Putamen (tissue), 1 donor: ENCODE measurements at places on chromosomes 12 and 14.
A peak's percentile ranks its signal among the peaks of the same experiment; 100 is the strongest.

- no peak for DNase-seq
Observed at GRCh38 chr12:50024805-50025186, 498 bp downstream of the RACGAP1 start.

GRCh38 chr12:128644664-128645296 lies 179.0 kb downstream of the SLC15A4 start:
- no peak for DNase-seq

DNA sequence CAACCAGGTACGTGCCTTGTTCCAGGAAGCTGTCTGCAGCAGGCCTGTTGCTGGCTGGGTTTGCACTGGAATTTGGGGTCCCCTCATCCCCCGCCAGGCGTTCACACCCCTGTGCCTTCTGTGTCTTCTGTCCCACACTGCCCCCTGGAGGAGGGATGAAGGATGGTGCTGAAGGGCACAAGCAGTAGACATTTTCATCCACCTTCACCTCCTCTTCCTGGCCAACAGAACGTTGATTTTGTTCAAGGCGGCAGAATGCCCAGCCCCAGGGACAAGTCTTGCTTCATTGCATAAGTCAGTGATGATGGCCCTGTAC lies 122.1 kb downstream of the CALM1 start:
- DNase-seq = no peak

DNA sequence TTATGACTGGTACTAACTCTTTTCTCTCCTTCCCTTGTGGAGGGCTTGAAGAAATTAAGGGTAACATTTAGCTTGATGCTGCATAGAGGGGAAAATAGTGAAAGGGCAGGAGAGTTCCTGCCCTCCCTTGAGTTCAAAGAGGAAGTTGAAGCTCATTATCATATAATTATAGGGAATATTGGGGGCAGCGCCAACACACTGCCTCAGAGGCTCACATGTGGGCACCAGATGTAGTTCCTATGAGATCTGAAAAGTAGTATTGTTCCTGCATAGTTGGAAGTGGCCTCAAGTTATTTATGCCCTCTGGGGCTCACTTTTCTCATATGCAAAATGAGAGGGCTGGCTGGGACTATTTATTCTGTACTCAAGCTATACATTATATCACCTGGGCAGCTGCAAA lies 33.0 kb upstream of the FGF23 start:
- no peak for DNase-seq

- no peak for DNase-seq
Observed at GRCh38 chr14:44436458-44436857, 70.6 kb downstream of the FSCB start.

GRCh38 chr12:88360343-88360742 lies 218.2 kb downstream of the TMTC3 start:
- DNase-seq = no peak

GRCh38 chr14:105430042-105430441 lies 10.4 kb downstream of the MTA1 start:
- no peak for DNase-seq

- DNase-seq = no peak
Observed at GRCh38 chr14:102505000-102505619, 4.5 kb downstream of the ANKRD9 start.

DNA sequence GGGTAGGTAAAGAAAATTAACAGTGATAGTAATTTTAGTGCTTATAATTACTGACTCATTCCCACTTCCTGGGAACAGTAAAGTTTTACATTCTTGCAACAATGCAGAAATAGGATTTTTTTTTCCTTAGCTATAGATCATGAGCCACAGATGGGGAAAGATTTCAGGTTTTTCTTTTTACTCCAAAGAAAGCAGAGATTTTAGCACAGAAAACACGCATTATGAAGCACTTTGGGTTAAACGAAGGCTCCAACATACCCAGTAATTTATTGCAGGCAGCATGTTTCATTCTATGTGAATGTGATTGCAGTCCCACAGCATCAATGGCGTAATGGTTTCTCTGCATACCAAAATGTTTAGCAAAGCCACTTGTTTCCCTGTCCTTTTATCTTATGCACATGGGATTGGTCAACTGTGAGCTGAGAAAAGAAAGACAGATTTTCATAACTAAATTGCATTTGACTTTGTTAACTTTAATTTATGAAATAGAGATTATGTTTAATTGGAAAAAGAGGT lies 124.6 kb upstream of the E2F7 start:
- DNase-seq = no peak

DNA sequence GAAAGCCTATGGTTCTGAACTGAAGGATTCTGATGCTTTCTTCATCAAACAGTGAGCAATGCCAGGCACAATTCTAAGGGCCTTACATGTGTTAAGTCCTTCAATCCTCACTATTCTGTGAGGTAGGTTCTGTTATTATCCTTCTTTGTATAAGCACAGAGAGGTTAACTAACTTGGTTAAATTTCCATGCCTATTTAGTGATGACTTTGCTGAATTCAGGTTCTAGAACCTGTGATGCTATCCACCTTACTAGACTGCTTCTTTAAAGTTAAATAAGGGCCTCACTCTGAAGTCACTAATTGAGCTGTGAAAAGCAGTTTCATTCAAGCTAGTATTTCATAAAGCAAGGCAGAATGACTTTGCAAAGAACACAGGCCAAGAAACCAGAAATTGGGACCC lies 138.9 kb upstream of the PARP11 start:
- DNase-seq = no peak

DNA sequence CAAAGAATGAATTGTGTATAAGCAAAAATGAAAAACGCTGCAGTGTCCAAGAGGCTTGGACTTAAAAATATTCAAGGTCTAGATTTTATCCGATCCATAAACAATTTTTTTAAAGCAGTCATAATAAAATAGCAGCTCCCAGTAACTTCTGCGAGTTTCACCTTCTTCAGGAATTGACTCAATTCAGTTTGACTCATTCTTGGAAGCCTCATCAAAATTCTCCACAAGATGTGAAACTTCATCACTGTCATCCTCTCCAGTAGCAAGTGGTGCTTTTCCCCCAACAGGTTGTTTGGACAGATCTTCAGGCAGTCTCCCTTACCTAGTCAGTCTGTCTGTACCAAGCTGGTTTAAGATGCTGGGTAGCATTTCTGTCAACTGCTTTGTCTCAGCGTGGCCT lies 93.5 kb upstream of the FOXG1 start:
- no peak for DNase-seq

- no peak for DNase-seq
Observed at GRCh38 chr12:473863-474577, 14.3 kb downstream of the B4GALNT3 start.

GRCh38 chr12:466039-466438 lies 6.3 kb downstream of the B4GALNT3 start:
- no peak for DNase-seq

GRCh38 chr14:99128185-99128584 lies 143.8 kb downstream of the BCL11B start:
- no peak for DNase-seq

DNA sequence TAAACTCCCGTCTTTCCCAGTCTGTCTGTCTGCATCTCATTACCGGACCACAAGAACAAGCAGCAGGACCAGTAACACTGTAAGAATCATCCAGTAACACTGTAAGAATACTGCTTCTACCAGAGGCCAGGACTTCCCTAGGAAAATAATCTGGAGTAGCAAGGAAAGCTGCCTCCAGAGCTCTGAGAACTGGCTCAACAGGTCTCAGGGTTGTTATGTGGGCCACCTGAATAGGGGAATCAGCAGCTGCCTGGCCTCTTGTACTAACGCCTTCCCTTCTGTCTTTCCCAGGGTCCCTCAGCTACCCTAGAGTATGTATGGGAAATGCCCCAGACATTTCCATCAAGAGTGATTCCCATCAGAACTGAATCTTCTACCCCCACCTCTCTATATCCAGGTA lies 954 bp upstream of the SLC39A2 start:
- DNase-seq = no peak

- no peak for DNase-seq
Observed at GRCh38 chr14:45785240-45785639, 532.2 kb upstream of the MIS18BP1 start.

GRCh38 chr14:91241863-91242262 lies 2.6 kb downstream of the GPR68 start:
- no peak for DNase-seq

DNA sequence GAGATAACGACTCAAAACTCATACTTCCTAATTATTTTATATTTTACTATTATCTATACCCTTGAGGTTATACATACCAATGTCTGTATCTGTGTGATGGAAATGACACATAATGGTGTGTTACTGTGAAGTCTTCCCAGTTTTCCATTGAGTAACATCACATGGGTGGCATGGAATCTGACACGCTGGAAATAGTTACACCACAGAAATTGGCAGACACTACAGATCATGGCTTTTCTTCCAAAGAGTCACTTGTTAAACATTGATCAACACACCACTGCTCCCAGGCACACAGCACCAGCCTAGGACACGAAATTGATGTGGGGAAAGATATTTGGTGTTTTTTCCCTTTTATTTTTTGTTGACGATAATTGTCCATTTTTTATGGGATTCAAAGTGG lies 33.0 kb upstream of the VWF start:
- no peak for DNase-seq

DNA sequence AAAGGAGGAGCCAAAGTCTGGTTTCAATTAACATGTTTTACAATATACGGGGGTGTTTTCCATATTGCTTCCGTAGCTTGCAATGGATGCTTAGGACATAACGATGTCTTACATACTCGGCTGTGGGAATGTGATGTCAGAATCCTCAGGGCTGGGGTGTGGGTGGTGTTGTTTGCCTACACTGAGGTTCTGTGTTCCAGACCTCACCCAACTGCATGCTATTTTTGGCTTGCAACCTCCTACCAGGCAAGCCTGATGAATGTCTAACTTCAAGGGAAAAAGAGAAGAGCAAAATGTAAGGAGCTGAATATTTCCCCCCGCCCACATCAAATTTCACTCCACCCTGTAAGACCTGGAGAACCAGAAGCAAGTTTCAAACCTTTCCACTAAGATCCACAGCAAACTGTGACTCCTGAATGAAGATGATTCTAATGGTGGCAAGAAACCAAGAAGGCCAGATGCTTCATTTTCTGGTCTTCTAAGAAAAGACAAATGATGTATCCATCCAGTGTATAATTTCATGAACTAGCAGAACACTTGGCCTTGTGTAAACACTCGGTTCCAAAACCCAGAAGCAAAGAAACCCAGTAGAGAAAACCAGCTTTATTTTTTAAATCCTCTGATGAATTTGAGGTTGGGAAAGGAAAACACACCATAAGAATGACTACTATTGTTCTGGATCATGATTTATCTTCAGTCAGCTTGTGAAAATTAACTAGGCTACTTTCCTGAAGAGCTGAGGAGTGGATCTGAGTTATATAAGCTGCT lies 227.9 kb downstream of the DACT1 start:
- peak; percentile 8 for DNase-seq

- DNase-seq = no peak
Observed at GRCh38 chr12:115364921-115365320, 680.9 kb upstream of the TBX3 start.

GRCh38 chr14:43479596-43480195 lies 1027.4 kb downstream of the FSCB start:
- no peak for DNase-seq

GRCh38 chr14:93220509-93220908 lies 13.5 kb downstream of the UBR7 start:
- DNase-seq = no peak

DNA sequence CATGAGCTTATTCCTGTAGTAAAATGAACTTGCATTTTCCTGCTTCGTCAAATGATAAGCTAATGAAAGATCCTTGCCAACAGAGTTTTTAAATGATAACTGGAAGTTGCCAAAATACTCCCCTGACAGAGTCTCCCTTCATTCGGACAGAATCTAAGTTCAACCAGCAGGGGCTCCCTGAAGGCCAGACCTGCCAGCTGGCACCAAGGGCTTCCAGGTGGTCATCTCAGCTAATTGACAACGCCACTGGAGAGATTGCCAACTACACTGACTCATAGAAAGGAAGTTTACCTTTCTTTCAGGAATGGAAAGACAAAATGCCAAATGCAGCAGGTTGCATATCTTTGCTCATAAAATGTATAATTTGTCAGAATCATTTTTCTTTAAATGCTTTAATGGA lies 462.8 kb downstream of the GXYLT1 start:
- DNase-seq = no peak

GRCh38 chr12:51901121-51901817 lies 6.0 kb upstream of the ACVRL1 start:
- no peak for DNase-seq

- DNase-seq = no peak
Observed at GRCh38 chr12:108855284-108856169, 1.9 kb downstream of the SSH1 start.

DNA sequence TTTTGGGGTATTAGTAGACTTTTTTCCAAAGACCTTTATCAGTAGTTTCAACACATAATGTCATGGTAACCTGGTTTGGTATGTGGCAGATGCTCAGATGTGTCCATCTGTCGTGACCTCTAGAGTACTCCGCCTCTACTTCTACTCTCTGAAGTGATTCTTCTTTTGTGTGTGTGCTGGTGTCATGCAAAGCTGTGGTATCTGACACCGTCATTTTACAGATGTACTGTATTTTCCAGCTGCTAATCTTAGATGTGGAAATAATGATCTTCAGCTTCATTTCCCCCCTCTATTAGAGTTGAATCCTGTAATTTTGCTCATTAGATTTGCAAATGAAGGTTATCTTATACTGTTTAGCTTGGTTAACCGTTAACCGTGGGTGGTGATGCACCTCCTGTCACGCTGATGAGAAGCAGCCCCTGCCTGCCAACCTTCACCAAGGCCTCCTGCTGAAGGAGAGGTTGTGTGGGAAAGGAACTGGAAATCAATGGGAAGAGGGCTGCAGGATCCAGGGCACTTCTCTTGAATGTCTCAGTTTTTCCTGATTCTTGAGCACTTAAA lies 222.4 kb upstream of the AMIGO2 start:
- DNase-seq = no peak

- DNase-seq = no peak
Observed at GRCh38 chr12:93122569-93123091, 193.5 kb upstream of the EEA1 start.

DNA sequence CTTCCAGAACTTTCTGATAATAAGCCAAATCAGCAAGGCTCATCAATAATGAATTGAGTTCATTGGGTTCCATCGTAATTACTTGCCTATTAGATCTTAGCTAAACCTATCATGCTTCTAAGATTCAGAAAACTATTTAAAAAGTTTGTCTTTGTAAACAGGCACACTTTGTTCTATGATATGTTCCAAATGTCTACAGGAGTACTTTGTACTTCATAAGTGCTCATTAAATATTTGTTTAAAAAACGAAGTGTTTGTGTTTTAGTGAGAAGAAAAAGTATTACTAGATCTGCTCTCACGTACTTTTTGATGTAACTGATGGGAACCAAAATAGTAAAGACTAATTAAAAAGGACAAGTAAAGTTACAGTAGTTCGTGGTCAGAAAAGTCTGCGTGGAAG lies 172.8 kb upstream of the FLRT2 start:
- no peak for DNase-seq

- DNase-seq = no peak
Observed at GRCh38 chr12:123058481-123058880, 78.0 kb downstream of the ARL6IP4 start.

DNA sequence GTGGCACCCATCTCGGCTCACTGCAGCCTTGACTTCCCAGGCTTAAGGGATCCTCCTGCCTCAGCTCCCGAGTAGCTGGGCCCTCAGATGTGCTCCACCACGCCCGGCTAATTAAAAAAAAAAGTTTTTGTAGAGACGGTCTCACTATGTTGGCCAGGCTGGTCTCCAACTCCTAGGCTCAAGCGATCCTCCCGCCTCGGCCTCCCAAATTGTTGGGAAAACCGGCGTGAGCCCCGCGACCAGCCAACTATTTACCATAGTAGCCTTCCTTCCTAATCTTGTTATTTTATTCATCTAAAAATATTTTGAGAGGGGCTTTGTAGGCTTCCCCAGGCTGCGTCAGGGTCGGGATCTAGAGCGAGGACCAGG lies 25.4 kb upstream of the YY1 start:
- no peak for DNase-seq

GRCh38 chr14:94163796-94164195 lies 10.3 kb upstream of the PPP4R4 start:
- DNase-seq = no peak
